Lung microvascular endothelial cell (primary cell): ENCODE measurements at places on chromosomes 11 and 22. TPM values are rescaled to one million over a fixed set of nuclear protein-coding genes. Genes with fewer than 3 reads are reported as not detected.

MRGPRF gene
- total RNA-seq: under 0.01 TPM in 2 replicates

PGR gene
- under 0.01 TPM in 1 of 2 replicates, not detected in the other for total RNA-seq

ELF5 gene
- total RNA-seq: not detected in 2 replicates

RBM4 gene
- 105 and 106 TPM in 2 replicates for total RNA-seq

VSIG10L2 gene
- not detected in 2 replicates for total RNA-seq

PARVB gene
- 20.8 and 25.3 TPM in 2 replicates for total RNA-seq

OR8G1 gene
- total RNA-seq: not detected in 2 replicates
